ENCODE measurements at places on chromosomes 1 and 21. TPM values are rescaled to one million over a fixed set of nuclear protein-coding genes. Genes with fewer than 3 reads are reported as not detected.

The OR2G6 gene
- total RNA-seq: not detected

The PALMD gene
- total RNA-seq: 4.7 TPM

The GJA8 gene
- not detected for total RNA-seq

The HSD11B1 gene
- 49.6 TPM for total RNA-seq

The LAMTOR2 gene
- 48.4 TPM for total RNA-seq

The SMIM1 gene
- total RNA-seq: 6.7 TPM

The DDR2 gene
- 1.7 TPM for total RNA-seq

The SYT6 gene
- total RNA-seq: not detected

The LCE1C gene
- total RNA-seq: 0.24 TPM

The TRIM67 gene
- not detected for total RNA-seq

The EXO5 gene
- total RNA-seq: 4.1 TPM

The MYOG gene
- not detected for total RNA-seq

The LRRC38 gene
- not detected for total RNA-seq

The ZBTB37 gene
- 2.9 TPM for total RNA-seq

The FBXO2 gene
- 78.6 TPM for total RNA-seq

The DNTTIP2 gene
- 27.7 TPM for total RNA-seq

The ZNHIT6 gene
- 6.0 TPM for total RNA-seq

The CDC73 gene
- 16.9 TPM for total RNA-seq

The OR6N1 gene
- total RNA-seq: not detected

The PDZK1IP1 gene
- total RNA-seq: 73.0 TPM

The LMX1A gene
- not detected for total RNA-seq

The ADAM30 gene
- total RNA-seq: not detected

The AMY2A gene
- total RNA-seq: not detected

The OR14K1 gene
- not detected for total RNA-seq

The MARK1 gene
- 4.1 TPM for total RNA-seq

The NEGR1 gene
- 2.7 TPM for total RNA-seq

The FAM167B gene
- not detected for total RNA-seq

The IVL gene
- 0.43 TPM for total RNA-seq

The FALEC gene
- total RNA-seq: not detected

The NES gene
- total RNA-seq: not detected

The ASAP3 gene
- total RNA-seq: 13.7 TPM

The GJA9 gene
- 0.24 TPM for total RNA-seq

The PRDM16 gene
- 1.1 TPM for total RNA-seq

The SLC25A44 gene
- 4.8 TPM for total RNA-seq

The CCDC181 gene
- total RNA-seq: 0.24 TPM

The TFF3 gene
- 0.24 TPM for total RNA-seq

The PLXNA2 gene
- 14.9 TPM for total RNA-seq

The ARHGEF16 gene
- 34.1 TPM for total RNA-seq

The GPR157 gene
- 26.0 TPM for total RNA-seq

The PDZK1 gene
- total RNA-seq: under 0.01 TPM

The CFHR4 gene
- not detected for total RNA-seq

The PODN gene
- total RNA-seq: 0.48 TPM
